ENCODE measurements at places on chromosomes 2 and 18.

GRCh38 chr18:33372442-33372841 lies 68.1 kb downstream of the CCDC178 start:
- DNase-seq: no peak

- DNase-seq: no peak
These were observed 845.3 kb upstream of the GCFC2 start for GRCh38 chr2:76556018-76556417.

DNA sequence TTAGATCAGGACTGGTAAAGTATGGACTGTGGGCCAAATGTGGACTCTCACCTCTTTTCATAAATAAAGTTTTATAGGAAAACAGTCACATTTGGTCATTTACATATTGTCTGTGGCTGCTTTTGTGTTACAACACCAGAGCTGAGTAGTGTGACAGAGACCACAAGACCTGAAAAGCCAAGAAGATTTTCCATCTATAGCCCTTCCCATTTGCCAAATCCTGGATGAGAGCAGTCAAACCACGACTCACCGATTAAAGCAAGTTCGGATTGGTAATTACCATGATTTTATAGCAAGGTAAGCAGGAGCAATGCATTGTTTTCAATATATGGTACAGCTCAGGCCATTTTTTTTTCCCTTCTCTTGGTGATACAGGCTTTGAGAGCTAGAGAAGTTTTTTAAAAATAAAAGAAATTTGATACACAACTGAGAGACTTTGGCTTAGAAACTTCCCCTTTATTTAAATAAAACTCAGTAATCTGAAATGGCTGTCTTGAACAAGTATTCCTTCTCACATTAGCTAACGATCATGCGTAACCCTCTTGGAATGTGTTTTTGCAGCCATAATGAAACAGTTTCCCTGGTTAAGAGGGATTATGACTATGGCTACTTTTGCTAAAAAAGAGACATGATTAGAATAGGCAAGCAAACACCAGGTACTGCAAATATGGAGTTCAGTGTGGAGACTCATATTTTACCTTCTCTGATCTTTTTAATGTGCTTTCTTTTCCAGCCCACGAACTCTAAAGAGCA lies 9.5 kb upstream of the MALL start:
- no peak for DNase-seq

GRCh38 chr2:88114889-88115288 lies 13.0 kb downstream of the FABP1 start:
- DNase-seq: no peak

GRCh38 chr2:221097568-221097915 lies 474.6 kb downstream of the EPHA4 start:
- no peak for DNase-seq

DNA sequence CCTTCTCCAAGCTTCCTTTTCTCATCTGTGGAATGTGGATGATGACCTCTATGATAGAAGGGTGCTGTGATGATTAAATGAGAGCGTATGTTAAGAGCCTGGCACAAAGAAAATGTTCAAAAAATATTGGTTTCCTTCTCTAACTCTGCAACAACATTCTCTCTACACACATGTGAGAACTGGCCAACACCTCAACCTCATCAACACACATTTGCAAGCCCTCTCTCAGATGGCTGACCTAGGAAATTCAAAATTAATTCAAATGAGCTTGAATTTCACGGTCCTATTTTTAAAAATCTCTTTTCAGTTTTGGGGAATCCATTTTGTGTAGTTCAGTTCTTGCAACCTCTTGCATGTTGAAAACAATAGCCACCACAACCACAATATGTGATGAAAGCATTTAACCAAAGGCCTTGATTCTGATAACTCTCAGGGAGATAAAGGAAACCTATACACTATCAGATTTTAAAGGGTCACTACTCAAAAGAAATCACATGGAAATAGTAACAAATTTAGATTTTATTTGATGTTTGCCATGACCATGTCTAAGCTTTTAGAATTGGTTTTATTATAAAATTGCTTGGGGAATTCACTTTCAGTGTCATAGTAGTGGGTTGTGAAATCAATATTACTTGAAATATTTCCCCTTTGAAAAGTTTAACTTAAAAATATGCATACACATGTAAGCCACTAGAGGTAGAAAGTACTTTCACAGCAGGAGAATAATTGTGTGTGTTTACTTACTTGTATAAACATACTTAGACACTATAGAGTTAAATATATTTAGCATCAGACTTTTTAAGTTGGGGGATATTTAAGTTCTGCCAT lies 16.6 kb upstream of the NABP1 start:
- no peak for DNase-seq

DNA sequence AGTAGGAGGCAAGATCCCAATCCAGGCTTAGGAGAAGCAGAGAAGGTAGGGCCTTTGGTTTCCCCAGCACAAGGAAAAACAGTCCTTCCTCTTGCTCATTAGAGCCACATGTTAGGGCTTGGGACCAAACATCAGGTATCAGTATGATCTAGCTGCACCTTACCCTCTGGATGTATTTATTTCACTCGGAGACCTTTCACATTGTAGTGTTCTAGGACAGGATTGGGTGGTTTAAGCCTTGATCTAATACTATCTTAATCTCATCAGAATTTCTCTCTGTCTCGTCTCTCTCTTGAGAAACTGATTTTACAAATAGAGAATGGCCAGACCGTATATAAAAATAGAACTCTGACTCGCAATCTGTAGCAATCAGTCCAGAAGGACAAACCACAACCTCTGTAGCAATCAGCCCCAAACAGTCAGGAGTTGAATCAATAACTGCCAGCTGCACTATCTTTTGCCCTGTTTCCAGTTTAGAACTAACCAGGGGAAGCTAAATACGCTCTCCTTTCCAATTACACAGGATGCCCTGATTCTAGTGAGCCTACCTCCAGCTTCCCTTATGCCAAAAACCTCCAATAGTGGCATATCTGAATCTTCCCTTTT lies 207.1 kb downstream of the TDRD15 start:
- DNase-seq: no peak

- DNase-seq: no peak
These were observed 94.2 kb downstream of the DOK6 start for GRCh38 chr18:69494841-69495240.

DNA sequence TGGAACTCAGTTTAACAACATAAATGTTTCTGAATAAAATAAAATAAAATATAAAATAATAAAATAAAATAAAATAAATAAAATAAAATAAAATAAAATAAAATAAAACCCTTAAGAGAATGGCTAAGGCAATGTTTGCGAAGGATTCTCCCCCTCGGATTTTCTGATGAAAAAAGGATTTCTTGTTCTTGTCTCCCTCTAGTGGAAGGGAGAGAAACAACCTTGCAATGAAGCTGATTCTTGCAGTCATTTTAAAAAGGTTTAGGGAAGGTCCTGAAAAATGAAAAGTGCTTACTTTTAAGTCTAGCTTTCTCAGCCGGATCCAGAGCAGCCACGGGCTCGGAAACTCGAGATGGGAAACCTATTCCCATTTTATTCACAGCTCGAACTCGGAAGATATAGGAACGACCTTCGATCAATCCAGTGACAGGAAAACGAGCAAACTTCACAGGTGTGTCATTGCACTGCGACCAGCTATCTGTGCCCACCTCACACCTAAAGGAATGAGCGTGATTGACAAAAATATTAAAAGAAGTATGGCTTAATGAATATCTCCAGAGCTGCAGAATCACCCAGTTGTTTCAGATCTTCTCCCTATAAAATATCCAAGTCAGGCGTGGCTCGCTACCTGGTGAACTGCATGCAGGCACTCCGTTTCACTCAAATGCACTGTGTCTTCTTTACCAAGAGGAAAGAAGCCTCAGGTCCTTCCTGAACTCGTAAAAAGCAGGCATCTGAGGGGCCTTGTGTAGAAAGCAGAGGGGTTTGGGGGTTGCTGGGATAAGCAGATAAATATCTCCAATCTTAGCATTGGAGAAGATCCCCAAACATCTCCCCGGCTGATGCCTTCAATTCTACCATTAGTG lies 68.1 kb downstream of the MYOM1 start:
- DNase-seq: peak; percentile 23

DNA sequence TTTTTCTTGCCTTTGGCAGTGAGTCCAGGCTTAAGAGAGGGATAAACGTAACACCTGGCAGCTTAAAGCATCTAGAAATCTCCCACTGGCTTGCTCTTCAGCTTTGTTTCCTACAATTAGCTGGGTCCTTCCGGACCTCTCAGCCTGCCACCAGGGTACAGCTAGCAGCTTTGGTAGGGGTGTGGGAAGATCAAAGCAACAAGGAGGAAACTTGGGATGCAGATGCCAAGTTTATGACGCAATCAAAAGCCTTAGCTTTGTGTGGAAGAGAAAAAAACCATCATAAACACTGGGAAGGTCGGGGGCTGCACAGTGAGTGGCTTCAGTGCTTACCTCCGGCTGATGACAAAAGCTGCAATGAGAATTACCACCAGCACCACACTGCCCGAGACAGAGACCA lies 116.9 kb downstream of the EPHA4 start:
- no peak for DNase-seq

DNA sequence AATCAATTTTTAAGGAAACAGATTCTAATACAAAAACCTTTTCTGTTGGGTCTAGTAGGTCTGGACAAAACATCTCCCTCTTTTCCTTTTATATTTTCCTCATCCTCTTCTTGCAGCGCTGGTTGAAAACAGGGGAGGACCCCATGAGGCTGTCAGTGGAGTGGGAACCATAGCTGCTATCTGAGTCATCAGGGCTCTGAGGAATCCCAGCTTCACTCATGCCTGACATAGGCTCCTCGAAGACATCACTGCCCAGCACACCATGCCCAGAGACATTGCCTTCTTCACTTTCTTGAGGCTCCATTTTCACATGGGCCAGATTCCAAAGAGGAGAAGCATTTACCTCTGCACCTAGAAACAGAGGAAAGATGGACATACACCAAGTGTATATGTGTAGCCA lies 10.0 kb downstream of the SUPT7L start:
- no peak for DNase-seq

DNA sequence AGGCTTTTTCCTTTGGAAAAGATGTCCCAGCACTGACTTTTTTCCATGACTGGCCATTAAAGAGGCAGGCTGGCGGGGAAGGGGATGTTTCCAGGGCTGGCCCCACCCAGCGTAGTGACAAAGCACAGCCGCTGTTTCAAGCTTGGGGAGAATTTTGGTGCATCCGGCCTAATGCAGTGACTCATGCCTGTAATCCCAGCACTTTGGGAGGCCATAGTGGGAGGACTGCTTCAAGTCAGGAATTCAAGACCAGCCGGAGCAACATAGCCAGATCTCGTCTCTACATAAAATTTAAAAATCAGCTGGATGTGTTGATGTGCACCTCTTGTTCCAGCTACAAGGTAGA lies 78.0 kb upstream of the SH3BP4 start:
- DNase-seq: no peak

- DNase-seq: no peak
These were observed 329.4 kb downstream of the AGPS start for GRCh38 chr2:177721818-177722567.

- no peak for DNase-seq
These were observed 57.4 kb downstream of the TRPM8 start for GRCh38 chr2:233974530-233975071.

GRCh38 chr18:23173912-23174311 lies 38.6 kb downstream of the CABLES1 start:
- DNase-seq: no peak

GRCh38 chr2:49240608-49241007 lies 86.3 kb upstream of the FSHR start:
- no peak for DNase-seq

DNA sequence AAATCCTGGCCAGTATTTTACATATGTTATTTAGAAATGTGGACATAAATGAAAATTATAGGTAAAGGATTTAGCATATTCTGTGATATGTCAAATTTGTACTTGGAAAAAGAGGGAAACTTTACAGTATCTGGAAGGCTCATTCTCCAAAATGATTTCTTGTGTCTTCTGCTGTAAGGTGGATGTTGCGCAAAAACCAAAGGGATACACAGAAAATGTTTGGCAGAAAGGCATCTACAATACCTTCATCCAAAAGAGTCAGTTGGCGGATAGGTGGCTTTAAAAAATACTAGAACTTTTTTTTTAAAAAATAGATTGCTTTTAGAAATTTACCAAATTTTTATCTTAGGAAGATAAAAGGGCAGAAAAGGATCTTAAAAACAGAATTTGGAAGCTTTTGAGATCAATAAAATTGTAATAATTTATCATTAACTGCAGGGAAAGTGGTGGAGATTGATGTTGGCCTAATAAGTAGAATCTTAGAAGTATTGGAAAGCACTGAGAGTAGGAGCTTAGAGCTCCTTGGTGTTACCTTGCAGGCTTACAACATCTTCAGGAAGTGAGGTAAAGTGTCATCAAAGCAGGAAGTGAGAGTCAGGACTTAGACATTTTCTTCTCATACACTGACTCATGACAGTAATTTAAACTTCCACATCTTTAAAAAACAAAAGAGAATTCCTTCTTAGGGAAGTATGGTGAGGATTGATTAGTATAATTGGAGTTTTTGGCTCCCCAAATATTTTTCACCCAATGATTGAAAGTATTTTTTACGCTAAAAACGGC lies 2.1 kb downstream of the NABP1 start:
- DNase-seq: peak; percentile 24

DNA sequence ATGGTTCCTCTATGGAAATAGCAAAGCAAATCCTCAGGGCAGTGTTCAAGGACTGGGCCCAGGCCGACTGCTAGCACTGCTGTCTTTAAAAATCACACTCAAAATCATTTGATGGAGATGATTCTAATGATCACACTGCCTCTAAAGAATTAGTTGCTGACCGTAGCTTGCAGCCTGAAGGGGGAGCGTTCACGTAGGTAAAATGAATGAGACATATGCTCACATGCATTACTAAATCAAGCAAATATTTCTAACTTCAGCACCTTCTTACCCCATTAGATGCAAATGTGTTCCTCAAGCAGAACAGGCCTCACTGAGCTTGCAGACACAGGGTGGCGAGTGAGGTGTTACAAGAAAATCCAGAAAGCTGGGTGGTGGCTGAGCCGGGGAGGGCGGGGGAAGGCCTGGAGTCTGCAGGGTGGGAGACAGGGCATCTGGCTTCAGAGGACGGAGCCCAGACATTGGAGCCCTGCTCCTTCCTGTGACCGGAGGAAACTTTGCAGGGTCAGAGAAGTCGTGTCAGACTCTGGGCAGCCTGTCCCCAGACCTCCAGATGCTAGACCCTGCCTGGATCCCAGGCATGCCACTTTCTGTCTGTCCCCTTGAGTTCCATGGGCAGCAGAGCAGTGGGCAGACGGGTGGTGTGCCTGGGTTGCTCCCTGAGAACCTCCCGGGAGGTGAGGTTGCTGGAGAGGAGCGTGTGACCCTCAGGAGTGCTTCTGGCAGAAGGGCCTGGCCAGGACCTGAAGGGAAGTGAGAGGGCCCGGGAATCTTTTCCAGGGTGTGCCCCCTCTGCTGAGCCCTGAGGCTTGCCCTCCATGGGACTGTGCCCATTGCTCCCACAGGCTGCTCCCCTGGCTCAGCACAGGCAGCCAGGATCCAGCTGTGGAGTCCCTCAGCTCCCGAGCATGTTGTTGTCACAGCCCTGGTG lies 7.1 kb upstream of the NPPC start:
- DNase-seq: no peak

DNA sequence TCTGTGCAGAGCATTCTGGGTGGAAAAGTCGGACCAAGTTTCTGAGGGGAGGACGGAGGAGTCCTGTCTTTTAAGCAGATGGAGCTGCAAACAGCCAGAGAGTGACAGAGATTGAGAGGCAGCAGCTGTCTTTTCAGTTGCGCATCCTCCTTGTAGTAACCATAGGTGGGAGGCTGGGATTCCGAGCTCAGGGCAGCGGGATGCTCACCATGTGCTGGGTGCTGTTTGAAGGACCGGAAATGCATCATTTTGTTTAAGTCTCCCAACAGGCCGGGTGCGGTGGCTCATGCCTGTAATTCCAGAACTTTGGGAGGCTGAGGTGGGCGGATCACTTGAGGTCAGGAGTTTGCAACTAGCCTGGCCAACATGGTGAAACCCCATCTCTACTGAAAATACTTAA lies 93.4 kb downstream of the AGAP1 start:
- no peak for DNase-seq

- DNase-seq: no peak
These were observed 34.3 kb downstream of the TCF7L1 start for GRCh38 chr2:85167479-85167878.
